ENCODE measurements at places on chromosomes 3 and 15.

GRCh38 chr3:178930116-178930515 is 141.5 kb downstream of the ZMAT3 start:
- DNase-seq: no peak

DNA sequence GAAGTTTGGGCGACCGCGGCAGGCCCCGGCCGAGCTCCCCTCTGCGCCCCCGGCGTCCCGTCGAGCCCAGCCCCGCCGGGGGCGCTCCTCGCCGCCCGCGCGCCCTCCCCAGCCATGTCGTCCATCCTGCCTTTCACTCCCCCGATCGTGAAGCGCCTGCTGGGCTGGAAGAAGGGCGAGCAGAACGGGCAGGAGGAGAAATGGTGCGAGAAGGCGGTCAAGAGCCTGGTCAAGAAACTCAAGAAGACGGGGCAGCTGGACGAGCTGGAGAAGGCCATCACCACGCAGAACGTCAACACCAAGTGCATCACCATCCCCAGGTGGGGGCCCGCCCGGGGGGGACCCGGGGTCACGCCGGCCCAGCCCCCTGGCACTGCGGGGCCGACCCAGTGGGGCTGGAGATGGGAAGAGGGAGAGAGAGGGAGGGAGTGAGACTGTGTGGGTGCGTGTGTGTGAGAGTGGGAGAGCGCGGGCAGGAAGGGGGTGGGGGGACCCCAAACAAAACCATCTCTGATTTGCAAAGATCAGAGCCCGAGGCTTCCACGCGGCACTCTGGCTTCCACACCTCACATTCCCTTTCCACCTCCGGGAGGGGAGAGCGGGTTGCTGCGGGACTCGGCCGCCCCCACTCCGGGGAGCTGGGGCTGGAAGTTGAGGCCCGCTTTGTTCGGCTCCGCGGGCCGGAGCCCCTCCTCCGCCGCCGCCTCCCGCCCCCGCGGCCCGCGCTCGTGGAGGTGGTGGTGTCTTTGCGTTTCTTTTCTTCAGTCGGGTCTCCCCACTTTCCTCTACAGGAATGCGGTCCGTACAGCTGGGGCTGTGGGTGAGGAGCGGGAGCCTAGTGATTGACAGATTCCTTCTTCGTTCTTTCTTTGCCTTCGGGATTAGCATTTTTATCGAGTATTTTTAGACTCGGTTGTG is 898 bp downstream of the SMAD3 start:
- DNase-seq: no peak

GRCh38 chr15:83295417-83295816 is 11.0 kb upstream of the BNC1 start:
- no peak for DNase-seq

DNA sequence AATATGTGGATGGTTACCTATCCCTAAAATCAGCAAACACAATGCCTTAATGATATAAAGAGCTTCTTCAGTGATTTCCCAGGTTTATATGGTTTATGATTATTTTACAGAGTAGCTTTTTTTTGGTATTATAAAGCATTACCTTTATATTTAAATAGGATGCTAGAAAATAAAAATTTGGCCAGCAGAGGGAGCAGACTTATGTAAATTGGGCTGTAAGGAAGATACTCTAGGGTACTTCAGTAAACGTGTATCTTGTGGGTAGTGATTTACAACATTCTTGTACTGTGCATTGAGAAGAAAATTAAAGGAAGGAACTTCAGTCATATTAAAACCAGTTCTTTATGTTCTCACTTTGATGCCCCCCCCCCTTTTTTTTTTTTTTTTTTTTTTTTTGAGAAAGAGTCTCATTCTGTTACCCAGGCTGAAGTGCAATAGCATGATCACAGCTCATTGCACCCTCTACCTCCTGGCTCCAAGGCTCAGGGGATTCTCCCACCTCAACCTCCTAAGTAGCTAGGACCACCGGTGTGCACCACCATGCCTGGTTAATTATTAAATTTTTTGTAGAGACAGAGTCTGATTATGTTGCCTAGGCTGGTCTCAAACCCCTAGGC is 167.9 kb downstream of the BBX start:
- DNase-seq: no peak

DNA sequence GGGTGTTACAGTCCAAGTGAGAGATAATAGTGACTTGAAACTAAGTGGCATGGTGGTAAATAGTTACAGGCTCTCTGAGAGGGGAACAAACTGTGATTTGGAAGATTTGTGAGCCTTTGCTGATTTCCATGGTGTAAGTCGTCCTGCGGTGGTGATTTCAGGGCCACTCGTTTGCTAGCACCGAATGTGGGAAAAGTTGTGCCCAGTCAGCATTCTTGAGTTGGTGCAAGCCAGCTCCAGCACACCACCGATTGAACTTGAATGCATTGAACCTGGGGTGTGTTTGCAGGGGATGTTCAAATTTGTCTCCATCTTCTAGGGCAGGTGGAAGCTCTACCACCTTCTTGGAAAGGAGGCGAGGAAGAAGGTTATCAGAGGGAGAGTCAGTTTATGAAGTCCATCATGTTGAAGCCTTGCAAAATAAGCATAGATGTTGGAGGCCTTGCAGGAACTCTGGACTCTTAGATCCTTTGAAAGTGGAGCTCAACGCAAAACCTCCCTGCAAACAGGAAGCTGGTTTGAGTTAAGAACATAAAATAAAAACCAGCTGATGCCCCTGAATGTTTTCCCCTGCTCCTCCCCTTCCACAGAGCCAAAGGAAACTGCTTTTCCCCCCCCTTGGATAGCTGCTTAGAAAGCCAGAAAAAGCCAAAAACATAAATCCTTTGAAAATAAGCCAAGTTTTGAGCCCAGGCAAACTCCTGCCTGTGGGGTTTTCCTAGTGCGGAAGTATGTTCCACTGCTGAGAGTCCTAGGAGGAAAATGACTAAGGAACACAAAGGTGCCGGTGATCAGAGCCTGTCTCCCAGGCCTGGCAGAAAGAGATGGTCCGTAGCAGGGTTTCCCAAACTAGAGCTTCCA is 21.9 kb downstream of the MAPKBP1 start:
- no peak for DNase-seq

GRCh38 chr3:179672918-179673317 is 20.1 kb downstream of the USP13 start:
- no peak for DNase-seq

DNA sequence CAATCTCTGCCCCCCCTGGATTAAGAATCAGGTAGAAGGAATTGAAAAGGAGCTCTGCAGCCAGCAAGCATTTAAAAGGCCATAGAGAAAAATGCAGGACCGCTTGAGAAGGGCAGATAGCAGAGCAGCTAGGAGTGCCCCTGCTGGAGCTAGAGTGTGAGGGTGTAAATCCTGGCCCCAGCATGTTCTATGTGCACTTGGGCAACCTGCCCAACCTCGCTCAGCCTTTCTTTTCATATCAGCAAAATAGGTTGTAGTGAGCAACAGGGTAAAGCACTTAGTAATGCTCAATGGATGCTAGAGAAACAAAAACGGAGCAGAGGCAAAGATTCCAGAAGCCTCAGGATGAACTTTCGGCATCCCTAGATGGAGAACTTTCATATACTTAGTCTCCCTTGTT is 25.0 kb upstream of the THBS1 start:
- DNase-seq: no peak

GRCh38 chr3:140752499-140752898 is 74.6 kb downstream of the TRIM42 start:
- no peak for DNase-seq

GRCh38 chr3:13670292-13670691 is 121.4 kb downstream of the FBLN2 start:
- no peak for DNase-seq

DNA sequence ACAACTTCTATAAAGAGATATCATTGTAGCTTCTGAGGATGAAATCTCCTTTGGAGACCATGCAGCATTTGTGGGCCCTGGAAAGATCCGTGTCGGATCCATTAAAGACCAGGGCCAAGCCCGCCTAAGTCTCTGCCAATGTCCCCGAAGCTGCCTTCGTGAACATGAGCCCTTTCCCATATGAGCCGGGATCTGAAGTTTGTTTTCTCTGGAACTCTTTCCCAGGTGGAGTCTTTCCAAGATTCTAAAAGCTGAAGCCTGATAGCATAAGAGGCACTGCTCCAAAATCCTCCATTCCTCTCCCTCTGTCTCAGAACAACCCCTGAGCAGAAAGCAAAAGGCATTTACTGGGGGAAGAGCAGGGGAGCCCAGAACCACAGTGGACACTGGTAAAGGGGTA is 274.6 kb downstream of the NTRK3 start:
- no peak for DNase-seq

- no peak for DNase-seq
Observed at GRCh38 chr3:139764936-139765335, 87.2 kb upstream of the NMNAT3 start.

DNA sequence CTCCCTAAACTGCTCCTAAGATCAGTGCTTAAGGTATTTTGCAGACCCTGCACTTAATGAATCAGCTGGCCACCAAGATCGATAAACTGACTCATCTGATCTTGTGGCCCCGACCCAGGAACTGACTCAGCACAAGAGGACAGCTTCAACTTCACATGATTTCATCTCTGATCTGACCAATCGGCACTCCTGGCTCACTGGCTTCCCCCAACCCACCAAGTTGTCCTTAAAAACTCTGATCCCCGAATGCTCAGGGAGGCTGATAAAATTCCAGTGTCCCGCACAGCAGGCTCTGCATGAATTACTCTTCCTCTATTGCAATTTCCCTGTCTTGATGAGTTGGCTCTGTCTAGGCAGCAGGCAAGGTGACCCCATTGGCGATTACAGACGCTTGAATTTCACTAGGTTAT is 13.5 kb downstream of the HTR3E start:
- no peak for DNase-seq

GRCh38 chr3:47004369-47005211 is 25.1 kb downstream of the NBEAL2 start:
- no peak for DNase-seq

GRCh38 chr3:8491271-8492144 is 10.1 kb upstream of the LMCD1 start:
- no peak for DNase-seq

DNA sequence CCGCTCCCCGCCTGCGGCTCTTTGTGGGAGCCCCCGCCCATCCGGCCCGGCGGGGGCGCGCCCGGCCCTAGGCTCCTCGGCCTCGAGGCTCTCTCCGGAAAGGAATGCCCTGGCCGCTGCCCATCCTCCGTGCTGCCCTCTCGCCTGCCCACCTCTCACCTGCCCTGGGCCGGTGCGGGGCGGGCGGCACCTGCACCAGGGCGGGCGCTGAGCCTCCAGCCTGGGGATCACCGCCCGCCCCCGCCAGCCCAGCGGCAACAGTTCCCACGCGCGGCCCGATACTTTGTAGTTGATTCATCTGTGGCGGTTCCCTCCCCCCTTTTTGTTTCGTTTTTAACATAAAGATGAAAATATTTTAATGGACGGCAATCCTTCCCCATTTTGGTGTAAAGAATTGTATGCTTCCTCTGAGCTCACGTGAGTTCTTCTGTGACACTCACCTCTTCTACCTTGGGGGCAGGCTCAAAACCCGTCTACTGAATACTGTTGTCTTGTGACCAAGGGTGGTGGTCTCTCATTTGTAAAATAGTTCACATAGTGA is 1.9 kb downstream of the KLF13 start:
- DNase-seq: no peak

GRCh38 chr3:13879946-13880810 is at the start of gene WNT7A:
TSS of gene WNT7A (minus strand) at chr3:13880071. CDS start at chr3:13879816, 255 bp downstream.
- no peak for DNase-seq

GRCh38 chr15:33074942-33075341 is 119.6 kb downstream of the FMN1 start:
- DNase-seq: no peak

DNA sequence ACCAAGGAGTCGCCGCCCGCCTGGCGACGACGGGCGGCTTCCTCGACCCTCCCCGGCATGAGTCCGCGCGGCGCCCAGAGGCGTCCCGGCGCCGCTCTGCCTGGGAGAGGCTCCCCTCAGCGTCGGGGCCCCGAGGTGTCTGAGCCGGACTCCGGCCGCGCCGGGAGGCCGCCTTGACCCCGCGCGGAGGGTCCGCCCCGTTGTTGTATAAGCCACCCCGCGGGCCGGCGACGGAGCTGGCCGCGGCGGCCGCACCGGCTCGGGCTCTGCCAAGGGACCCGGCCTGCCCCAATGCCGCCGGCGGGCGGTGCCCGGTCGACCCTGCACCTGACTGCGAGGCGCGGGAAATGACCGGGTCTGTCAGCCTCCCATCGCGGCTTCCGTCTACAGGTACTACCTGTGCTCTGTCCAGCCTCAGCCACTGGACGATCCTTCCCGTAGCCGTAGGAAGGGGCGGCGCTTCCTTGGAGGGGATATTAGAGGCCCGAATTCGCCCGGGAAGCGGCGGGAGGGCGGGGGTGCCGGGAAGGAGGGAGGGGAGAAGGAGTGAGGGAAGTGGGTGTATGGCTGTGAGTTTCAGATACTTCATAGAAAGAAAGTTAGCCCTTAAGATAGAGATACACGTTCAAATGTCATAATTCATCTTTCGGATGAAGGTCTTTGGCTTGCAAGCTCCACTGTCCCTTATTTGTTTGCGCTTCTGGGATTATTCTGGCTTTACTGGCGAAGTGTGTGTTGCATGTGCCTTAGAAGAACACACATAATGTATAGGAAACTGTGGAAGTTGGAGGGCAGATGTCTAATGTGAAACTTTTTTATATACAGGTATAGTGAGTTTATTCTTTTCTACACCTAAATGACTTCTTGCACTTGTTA is 620 bp downstream of the ABHD5 start:
- DNase-seq: no peak

DNA sequence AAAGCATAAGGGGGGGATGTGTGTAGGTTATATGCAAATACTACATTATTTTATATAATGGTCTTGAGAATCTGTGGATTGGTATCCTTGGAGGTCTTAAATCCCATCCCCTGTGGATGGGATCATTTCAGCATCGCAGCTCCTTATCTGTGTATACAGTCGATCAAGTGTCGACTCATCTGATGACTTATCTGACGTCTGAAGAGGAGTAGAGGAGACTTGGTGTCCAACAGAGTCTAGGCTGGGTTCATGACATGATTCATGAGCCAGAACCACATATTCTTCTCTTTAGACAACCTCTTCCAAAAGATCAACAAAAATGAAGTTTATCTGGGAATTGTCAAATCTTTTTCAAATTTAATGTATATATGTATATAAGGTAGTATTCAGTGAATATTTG is 220.7 kb downstream of the NR2F2 start:
- DNase-seq: no peak

- DNase-seq: no peak
Observed at GRCh38 chr15:74240002-74240568, 4.0 kb downstream of the CCDC33 start.

DNA sequence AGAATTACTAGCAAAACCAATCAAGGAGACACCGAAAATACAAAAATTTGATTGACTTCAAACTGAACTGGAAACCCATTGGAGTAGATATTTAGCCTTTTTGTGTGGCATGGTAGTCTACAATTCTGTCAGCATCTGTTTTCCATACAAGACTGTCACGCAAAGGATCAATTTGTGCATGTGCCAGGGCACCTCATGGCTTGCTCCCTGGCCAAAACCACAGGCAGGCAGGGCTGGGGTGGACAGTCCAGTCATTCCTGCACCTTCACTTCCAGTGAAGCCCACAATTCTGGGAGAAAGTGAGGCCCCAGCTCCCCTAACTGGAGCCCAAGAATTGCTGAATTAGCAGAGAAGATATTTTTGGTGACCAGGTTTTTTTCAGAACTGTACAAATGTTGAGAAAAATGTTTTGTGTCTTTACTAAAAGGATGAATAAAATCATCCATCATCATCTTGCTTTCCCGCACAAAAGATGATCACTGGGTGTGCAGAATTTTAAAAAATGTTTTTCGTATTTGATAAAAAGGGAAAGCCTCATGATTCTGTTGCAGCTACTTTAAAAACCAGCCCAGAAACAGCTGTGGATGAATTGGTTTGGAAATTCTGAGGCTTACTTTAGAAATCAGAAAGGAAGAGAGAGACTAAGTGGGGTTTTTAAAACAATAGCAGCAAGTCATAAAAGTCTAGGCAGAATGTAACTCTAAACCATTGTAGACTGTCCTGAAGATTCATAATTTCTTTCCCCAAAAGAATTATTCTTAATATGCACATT is 86.4 kb downstream of the PCCB start:
- DNase-seq: no peak
